ENCODE measurements at places on chromosomes 4 and X.

- DNase-seq: no peak
Observed at GRCh38 chr4:3073158-3074077, 920 bp downstream of the HTT-AS start.

- DNase-seq: no peak
Observed at GRCh38 chr4:45539142-45539814, 584.6 kb downstream of the GABRG1 start.

- DNase-seq: no peak
Observed at GRCh38 chrX:126065901-126066660, 100.0 kb downstream of the DCAF12L2 start.

- DNase-seq: no peak
Observed at GRCh38 chr4:139860435-139861024, 194.9 kb downstream of the MGST2 start.

DNA sequence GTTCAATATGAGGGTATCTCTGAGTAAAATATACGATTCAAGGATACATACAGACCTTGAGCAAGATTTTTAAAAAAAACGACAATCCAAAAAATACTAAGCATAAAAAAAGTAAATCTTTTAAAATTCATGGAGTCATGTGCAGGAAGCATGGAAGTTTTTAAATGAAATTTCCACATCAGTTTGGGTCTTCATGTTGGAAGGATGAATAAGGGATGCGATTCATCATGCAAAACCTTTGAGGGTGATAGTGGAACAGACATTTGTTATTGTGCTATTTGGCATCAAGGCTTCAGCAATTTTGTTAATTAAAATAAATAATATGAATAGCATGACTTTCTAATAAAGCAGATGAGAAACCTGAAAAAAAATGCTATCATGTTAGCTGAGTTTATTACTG is 815.0 kb upstream of the PCDH10 start:
- DNase-seq: no peak

DNA sequence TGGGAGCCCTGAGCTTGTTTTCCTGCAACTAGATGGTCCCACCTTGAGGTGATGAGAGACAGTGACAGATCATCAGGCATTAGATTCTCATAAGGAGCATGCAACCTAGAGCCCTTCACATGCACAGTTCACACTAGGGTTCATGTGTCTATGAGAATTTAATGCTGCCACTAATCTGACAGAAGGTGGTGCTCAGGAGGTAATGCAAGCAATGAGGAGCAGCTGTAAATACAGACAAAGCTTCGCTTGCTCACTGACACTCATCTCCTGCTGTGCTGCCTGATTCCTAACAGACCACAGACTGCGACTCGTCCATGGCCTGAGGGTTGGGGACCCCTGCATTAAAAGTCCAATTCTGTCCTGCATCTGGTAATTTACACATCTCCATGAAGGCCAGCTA is 141.6 kb downstream of the KCNIP4 start:
- DNase-seq: no peak

DNA sequence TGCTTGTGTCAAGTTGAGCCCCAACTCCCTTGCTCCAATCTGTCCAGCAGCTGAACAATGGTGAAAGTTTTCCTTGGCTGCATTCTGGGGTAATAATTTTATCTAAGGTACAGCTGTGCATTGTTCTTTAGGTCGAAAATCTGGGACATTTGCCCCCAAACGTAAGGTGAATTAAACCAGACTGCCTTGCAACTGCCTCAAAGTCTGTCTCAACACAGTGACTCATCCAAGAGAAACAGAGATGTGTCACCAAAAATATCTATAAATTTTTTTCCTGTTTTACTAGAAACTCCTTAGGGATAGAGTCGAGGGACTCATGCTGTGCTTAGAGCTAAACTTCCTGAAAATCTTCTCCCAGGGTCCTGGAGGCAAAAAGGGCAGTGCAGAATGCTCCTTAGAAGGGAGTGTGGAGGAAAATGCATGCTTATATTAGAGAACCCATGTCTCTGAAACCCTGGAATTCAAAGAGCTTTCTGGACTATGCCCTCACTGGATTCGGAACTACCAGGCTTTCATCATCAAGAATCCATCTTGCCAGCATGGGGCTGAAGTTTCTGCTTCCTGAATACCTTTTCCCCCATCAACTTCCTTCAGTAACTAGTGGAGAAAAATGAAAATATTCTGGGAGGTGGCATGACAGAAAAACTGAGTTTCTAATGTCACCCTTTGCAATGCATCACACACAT is 115.7 kb downstream of the PALLD start:
- no peak for DNase-seq

GRCh38 chr4:72582853-72583252 is 13.8 kb upstream of the ADAMTS3 start:
- no peak for DNase-seq

DNA sequence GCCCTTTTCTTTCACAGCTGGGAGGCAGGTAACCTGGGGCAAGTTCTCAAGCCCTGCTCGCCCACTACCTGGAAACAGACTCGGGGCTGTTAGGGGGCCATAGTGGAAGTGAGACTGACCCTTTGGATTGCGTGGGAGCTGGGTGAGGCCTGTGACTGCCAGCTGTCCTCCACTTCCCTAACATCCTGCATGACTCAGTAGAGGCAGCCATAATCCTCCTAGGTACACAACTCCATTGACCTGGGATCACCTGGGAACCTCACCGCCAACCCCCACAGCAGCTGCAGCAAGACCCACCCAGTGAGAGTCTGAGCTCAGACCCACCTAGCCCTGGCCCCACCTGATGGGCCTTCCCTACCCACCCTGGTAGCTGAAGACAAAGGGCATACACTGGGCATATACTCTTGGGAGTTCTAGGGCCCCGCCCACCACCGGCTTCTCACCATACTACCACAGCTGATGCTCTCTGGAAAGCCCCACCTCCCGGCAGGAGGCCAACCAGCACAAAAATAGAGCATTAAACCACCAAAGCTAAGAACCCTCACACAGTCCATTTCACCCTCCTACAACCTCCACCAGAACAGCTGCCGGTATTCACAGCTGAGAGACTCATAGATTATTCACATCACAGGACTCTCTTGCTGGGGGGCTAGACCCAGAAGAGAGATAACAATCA is 61.1 kb upstream of the DCTD start:
- DNase-seq: no peak

DNA sequence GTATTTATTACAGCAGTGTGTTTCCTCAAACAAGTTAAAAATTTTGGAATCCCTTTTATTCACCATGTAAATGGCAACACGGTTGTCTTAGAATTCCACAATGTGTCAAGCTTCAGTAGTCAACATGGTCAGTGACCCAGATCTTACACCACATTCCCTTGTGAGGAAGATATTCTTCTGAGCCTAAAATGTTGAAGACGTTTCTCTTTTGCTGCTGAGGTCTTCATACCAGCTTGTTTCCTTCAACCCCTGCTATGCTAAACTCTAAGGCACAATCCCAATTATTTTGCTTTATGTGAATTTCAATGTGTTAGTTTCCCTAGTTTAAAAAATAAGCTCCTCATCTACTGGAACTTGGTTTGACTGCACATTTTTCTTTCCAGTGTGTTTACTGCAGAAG is 17.6 kb upstream of the LDB2 start:
- DNase-seq: no peak

GRCh38 chrX:129540722-129541184 is 694 bp downstream of the OCRL start:
- no peak for DNase-seq

GRCh38 chr4:113024388-113024787 is 25.1 kb upstream of the ANK2 start:
- DNase-seq: no peak

GRCh38 chrX:138885886-138886285 is 174.4 kb upstream of the FGF13 start:
- DNase-seq: no peak

DNA sequence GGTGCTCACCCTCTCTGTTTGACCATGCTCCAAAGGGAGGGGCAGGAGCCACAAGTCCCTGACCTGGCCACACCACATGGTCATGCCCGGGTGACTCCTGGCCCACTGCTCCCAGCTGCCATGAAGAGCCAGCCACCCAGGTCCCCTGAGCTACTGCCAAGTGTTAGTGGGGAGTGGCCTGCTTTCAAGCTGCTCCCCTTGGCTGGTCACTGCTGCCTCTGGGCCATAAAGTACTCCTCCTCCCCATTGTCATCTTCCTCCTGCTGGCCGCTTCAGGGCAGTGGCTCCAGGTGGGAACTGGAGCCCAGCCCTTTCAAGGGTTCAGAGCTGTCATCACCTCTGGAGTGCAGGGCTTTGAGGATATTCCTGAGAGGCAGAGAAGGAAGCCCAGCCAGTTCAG is 27.3 kb upstream of the RBBP7 start:
- no peak for DNase-seq

DNA sequence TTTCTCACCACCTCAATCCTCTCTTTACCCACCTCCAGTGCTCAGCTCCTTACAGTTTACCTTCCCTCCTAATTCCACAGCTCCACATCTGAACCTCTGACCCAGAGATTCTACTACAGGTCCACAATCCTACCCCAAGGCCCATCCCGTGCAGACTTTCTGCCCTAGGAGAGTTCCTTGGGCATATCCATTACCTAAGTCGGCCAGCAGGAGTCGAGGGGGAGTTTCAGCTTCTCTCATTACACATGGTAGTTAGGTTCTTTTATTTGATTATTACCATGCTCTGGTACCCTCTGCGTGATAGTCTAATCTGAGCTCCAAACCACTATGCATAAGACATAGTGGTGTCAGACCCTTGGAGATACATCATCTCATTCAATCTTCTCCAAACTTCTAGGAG is 117.9 kb downstream of the SH3RF1 start:
- DNase-seq: no peak

Measured in NCI-H2081 (cell line).